Activated CD4-positive, alpha-beta memory T cell treated with anti-CD3 and anti-CD28 coated beads for 36 hours (primary cell): ENCODE measurements at places on chromosomes 3 and 15. TPM values are rescaled to one million over a fixed set of nuclear protein-coding genes. Genes with fewer than 3 reads are reported as not detected.

GRCh38 chr3:177828208-177828565 lies 630.9 kb upstream of the TBL1XR1 start:
- no peak for DNase-seq

- no peak for DNase-seq
Observed at GRCh38 chr3:31775383-31775782, 205.7 kb downstream of the OSBPL10 start.

The SLC12A1 gene
- not detected for total RNA-seq

The SCAANT1 gene
- not detected for total RNA-seq
